ENCODE measurements at places on chromosomes 12 and 14.

DNA sequence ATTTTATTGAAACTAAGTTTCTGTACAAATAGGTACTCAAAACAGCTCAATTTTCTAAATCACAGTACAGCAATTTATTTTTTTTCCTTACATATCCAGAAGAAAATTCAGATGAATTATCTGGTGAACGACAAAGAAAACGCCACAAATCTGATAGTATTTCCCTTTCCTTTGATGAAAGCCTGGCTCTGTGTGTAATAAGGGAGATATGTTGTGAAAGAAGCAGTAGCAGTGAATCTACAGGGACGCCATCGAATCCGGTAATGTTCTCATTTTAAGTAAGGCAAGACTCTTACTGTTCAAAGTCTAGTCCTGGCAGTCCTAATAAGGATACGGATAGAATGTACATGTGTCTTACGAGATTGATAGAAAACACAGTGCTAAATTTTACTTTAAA is 20.7 kb downstream of the MDM2 start:
- DNase-seq = no peak

DNA sequence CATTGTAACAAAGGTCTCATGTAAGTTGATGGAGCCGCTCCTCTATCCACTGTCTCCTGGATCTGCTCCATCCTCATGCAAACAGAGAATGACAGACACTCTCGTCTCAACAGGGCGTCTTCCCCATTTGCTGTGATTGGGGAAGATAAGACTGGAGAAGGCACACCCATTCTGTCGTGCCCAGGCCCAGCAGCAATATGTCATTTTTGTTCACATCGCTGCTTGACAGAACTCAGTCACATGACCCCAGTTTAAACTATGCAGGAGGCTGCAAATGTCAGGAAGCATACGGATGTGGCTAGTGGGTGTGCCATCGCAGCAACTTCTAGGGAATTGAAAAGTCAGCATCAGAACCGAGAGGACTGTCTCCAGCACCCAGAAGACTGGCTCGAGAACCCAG is 290.5 kb downstream of the TMEM132D start:
- no peak for DNase-seq

- DNase-seq = no peak
These were observed 34.1 kb upstream of the FAM181A start for GRCh38 chr14:93892923-93893558.

- DNase-seq = no peak
These were observed 34.9 kb upstream of the FAM222A start for GRCh38 chr12:109678719-109679118.

GRCh38 chr14:73613046-73613383 is 698 bp downstream of the ACOT6 start:
- DNase-seq = no peak

DNA sequence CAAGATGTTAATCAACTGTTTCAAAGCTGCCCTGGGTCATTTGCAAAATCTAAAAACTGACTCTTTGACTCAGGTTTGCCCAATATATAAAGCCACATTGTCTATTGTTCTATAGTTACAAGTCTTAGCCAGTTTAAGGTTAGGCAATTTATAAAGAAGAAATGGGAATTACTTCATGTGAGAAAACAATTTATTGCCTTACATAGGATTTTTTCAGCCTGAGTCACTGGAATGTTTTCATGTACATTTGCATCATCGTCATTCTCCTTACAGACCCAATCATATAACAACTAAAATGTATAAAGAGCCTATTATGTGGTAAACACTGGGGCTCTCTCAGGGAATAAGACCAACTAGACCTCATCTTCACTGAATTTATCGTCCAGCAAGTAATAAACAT is 100.3 kb upstream of the PLEKHG7 start:
- no peak for DNase-seq

- no peak for DNase-seq
These were observed 52.6 kb downstream of the FZD10 start for GRCh38 chr12:130214686-130215395.

- DNase-seq = no peak
These were observed 107.2 kb downstream of the RBM19 start for GRCh38 chr12:113858841-113859386.

GRCh38 chr12:116821291-116821690 is 60.0 kb downstream of the HRK start:
- no peak for DNase-seq

DNA sequence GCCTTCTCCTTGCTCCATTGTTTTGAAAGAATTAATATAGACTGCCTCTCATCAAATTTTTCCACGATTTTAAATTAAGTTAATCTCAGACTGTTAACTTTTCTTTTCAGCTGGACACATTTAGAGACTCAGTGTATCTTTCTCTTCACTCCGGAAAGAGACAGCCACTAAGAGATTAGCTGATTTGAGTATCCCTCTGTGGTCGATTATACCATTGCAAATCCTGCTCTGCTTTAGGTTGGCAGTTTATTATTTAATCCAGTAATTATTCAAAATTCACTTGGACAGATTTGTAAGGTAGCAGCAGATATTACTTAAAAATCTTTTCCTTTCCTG is 588 bp upstream of the TWF1 start:
- DNase-seq = no peak

DNA sequence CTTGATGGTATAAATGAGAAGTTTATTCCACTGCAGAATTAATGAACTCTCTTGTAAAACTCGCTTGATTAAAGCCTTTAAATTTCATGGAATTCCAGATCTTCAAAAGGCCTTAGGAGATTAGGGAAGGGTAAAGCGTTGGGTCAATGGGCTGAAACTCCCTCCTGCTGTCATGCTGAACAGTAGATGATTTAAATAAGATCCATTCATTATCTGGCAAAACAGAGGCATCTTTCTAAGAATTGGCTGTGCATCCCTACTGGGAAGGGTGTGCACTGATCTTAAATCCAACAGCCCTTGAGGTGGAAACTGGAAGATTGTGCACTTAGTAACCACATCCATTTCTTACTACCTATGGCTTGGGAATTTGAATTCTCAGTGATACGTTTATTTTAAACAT is 56.0 kb downstream of the PLCZ1 start:
- DNase-seq = no peak

DNA sequence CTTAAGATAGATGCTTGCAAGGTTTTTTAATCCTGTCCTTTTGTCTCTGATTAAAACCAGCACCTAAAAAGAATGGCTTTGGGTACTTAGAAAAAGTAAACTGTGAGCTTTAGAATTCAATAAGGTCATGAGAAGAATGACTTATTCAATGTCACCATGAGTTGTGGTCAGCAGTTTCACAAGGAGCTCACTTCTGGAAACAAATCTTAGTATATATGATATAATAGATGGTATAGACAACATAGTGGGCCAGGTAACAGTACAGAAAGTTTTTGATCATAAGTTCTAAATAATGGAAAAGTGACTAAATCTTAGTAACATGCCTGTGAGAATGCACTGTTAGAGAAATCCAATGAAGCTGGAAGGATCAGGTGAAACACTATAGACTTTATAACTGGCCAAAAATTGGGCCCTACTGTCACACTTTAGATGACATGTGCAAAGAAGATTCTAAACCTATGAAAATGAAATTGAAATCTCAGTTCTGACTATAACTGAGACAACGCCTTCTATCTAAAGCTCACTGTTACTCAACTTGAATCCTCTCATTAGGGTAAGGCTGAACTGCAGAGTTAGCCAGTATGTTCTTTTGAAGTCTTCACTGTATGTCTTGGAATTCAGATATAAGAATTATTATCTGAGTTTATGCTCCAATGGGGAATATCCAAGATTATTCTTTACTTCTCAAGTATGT is 42.4 kb upstream of the RAD51AP1 start:
- DNase-seq = no peak

All from cortex of kidney (tissue), 1 donor.